Activated CD4-positive, alpha-beta T cell treated with anti-CD3 and anti-CD28 coated beads for 1 hour (primary cell): ENCODE measurements at places on chromosomes 12 and 14.

- no peak for DNase-seq
These were observed 28.2 kb downstream of the TSPAN19 start for GRCh38 chr12:85007836-85008235.

DNA sequence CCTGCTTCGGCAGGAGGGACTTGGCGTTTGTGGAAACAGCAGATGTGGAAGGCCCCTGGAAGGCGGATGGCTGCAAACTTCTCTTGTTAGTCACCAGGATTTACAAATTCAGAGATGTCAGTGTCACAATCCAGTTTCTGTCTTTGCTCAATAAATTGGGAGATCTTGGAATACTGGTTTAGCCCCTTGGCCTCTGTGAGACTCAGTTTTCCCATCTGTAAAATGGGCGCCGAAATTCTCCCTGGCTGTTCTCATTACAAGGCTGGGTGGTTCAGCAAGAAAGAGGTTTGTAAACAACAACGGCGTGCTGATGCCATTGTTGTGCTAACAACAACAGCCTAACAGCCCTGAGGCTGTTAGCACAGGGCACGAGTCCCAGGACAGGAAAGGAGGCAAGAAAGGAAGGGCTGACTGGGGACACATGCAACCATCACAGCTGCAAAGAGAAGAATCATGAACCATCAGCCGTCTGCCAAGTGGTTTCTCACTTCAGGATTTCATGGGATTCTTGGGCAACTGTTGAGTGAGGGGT lies 127.5 kb downstream of the AACS start:
- DNase-seq = no peak

DNA sequence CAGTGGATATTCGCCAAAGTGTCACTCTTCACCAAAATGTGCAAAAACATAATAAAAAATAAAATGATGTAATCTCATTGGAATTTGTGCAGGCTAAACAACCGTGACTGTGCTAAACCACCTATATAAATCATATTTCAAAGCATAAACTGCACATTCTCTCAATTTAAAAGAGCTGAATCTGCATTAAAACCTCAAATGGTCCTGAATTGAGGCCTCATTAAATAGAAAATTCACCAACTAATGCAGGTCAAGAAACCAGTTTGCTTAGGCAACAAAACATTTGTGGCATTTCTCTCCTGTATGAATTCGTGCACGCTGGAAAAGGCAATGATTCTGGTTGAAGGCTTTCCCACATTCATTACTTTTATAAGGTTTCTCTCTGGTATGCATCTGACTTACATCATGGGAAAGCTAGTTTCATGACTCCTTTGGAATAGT lies 80.1 kb upstream of the IFNG-AS1 start:
- no peak for DNase-seq

DNA sequence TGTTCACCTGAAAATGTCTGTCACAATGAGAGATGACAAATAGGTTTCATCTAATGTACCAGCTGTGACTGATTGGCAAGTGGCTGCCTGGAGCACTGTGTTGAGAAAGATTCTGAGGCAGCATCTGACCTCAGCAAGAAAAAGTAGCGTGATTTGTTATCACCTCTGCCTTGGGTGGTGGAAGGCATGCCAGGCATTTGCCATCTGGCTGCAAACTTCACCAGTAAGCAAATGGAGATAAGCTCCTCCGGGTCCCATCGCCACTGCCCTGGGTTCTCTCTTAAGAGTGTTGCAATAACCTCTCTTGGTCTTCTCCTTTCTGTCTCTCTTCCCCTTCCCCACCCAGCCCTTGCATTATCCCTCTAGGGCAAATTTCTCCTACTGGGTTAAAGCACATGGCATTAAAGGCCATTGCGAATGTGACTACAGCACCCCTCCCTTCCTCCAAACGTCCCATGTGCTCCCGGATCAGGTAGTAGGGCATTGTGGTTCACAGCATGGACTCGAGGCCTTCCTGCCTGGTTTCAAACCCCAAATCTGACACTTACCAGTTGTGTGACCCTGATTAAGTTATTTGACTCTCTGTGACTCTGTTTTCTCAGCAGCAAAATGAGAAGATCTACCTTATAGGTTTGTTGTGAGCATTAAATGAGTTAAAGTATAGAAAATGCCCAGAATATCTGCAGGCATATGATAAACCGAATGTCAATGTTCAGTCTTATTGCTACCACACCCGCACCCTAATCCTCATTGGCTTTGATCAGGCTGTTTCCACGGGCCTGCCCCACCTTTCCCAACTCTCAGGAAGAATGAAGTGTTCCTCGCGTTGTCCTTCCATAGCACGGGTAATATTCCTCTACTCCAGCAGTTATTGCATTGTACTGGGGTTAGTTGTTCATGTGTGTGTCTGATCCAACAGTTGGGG lies 8.2 kb upstream of the LGALS3 start:
- DNase-seq = no peak

GRCh38 chr12:50637870-50638481 lies 125.9 kb upstream of the ATF1 start:
- DNase-seq = no peak

- no peak for DNase-seq
These were observed 15.9 kb upstream of the GLIPR1L2 start for GRCh38 chr12:75374971-75375370.
